ENCODE measurements at places on chromosomes 13 and 19.

DNA sequence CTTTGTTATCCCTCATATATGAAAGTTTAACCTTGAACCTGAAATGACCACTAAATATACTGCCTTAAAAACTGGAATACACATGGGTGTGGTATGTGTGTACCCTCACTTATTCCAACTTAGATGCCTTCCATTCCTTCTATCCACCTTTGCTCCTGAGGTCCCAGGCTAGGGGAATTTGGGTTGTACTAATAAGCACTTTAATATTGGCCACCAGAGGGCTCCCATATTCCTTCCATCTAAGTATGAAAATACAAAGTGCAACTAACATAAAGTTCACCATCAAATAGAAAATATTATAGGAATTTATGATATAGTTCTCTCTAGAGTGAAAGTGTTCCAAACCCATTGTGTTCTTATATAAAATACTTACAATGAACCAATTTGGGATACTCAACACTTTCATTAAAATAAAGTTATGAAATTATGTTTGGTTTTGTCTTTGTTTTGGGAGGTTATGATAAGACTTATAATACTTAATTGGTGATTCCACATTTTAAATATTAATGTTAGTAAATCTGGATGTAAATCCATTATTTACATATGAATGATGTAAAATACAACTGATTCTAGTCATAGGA lies 62.3 kb downstream of the ITGBL1 start:
- DNase-seq: no peak

DNA sequence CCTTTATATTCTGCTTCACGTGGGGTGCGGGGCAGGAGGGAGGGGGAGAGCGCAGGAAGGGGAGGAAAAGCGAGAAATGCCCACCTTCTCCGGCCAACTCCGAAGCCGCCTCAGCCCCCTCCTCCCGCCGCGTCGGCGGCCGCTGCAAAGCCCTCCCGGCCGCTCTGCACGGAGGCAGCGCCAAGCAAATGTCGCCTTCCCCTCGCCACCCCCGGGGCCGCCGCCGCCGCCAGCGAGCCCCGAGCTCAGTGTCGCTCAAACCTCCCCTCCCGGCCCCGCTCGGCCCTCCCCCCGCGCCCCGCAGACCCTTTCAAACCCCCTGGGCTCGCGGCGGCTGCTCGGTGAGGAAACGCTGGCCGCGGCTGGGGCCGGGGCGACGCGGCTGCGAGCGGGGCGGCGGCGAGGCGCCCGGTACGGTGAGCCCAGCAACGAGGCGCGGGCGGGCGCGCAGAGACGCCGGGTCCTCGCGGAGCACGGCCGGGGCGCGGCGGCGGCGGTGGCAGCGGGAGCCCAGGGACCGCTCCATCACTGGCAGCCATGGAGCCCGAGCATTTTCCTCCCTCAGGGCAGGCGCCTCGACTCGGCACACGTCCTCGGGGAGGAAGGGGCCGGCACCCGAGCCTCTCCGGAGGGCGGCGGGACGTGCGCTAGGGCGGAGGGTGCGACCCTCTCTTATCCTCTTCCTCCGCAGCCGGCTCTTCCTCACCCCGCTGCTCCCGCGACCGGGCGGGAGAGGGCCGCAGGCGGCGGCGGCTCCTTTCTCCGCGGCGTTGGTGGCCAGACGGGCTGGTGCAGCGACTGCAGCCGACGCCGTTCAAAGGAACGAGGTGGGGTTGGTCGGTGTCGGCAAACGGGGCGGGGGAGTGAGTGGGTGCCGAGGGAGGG lies 463 bp upstream of the TSC22D1 start:
- no peak for DNase-seq

DNA sequence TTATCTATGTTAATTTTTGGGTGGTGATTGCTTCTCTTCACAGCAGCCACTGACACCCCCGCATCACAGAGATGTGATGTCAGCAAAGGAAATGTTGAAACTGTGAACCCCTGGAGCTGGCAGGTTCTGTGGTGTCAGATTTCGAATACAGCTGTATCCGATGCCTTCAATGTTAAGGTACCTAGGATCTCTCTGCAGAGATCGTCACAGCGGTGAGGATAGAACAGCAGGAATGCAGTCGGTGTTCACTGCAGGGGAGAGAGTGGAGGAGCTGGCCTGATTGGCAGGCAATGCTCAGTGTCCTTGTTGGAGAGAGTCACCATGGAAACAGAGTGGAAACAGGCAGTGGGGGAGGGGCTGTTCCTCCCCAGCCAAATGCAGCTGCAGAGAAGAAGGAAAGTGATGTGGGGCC lies 79.5 kb upstream of the ZNF835 start:
- no peak for DNase-seq

- no peak for DNase-seq
These were observed 259.9 kb upstream of the STARD13 start for GRCh38 chr13:33545492-33545891.

- no peak for DNase-seq
These were observed 7.0 kb upstream of the RCN3 start for GRCh38 chr19:49520705-49521319.

DNA sequence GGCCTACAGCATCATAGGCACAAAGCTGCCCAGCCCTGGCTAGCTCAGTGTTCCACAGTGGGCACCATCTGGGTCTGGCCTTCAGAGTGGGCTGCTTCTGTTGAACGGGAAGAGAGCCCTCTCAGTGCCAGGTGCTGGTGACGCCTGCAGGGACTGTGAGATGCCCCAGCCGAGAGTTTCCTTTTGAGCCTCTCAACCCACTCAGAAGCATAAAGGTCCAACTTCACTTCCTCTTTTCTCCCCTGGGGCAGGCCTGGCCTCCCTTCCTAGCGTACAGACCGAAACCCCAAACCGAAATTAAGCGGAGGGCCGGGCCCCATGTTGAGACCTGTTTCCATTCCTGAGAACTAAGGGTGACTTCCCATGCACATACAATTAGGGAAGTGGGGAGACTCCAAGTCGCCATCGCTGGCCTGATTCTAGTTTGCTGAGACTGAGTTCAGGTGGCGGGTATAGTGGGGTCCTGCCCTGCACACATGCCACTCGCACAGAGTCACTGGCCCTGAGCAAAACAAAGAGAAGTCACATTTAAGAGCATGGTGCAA lies 6.9 kb downstream of the RAB8A start:
- no peak for DNase-seq

- no peak for DNase-seq
These were observed 1417.4 kb upstream of the SLC10A2 start for GRCh38 chr13:104483631-104484030.

DNA sequence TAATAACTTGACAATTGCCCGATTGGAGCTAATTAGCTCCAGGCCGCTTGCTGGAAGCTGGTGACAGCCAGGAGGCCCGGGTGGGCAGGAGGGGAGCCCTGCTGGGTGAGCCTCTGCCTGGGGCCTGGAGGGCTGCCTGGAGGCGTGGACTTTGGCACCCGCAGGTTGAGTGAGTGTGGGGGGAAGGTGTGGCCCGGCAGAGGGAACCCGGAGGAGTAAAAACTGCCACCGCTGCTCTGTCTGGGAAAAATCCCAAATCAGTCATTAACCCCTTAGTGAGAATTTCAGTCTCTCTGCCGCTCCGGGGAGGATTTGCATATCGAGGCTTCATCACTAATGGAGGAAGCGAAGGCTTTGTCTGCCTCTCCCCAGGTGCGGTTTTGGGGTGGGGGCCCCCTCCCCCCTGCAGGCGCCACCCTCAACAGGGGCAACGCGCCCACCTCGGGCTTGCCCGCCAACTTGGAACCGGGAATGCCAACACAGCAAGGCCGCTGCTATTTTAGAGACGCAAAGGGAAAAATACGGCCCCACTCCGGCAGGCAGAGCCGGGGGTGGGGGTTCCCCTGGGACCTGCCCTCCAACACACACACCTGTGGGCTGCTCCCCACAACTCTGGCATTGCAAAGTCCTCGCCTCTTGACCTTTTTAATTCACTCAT lies 6.2 kb downstream of the EFNA2 start:
- DNase-seq: no peak

- no peak for DNase-seq
These were observed 62.8 kb upstream of the LRCH1 start for GRCh38 chr13:46490129-46490528.

Data from HS-5 (cell line).